RPMI8226 (cell line): ENCODE measurements at places on chromosomes 1 and 21.
A peak's percentile ranks its signal among the peaks of the same experiment; 100 is the strongest.

GRCh38 chr21:43006874-43007208 is 32.5 kb downstream of the PKNOX1 start:
- no peak for DNase-seq

DNA sequence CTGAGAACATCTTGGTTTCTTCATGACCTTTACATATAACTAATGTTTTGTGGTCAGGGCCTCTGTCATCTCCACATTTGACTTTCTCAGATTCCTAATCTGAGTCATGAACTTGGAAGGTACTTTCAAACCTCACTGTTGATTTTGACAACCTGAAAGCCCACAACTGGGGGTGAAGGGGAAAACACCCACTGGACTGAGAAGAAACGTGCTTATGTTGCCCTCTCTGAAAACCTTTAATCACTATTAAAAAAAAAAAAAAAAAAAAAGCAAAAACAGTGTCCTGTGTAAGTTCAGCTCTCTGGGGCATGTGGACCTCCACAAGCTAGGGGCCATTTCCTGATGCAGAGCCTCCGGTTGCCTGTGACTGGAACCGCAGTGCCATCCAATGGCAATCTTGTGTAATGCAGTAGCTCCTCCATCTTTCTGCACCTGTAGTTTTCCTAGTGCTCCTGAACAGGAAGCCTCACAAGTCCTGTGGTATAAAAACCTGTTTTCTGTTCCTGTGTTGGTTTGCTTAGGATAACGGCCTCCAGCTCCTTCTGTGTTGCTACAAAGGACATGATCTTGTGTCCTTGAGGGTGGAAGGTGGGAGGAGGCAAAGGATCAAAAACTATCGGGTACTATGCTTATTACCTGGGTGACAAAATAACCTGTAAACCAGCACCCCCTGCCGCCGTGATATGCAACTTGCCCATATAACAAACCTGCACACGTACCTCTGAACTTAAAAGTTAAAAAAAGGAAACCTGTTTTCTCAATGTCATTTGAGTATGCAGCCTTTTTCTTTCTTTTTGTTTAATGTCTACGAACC is 124.5 kb downstream of the ZNF648 start:
- peak; percentile 74 for DNase-seq

- no peak for DNase-seq
Observed at GRCh38 chr1:236494586-236495466, 29.0 kb upstream of the LGALS8 start.

DNA sequence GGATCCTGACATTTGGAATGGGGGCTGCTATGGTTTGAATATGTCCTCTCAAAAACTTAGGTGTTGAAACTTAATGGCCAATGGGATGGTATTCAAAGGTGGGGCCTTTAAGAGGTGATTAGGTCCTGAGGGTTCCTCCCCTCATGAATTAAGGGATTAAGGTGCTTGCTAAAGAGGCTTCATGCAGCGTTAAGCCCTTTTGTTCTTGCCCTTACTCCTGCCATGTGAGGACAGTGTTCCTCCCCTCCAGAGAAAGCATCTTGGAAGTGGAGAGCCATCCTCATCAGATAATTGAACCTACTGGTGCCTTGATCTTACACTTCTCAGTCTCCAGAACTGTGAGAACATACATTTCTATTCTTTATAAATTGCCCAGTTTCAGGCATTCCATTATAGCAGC is 146.6 kb downstream of the KCNJ6 start:
- no peak for DNase-seq

DNA sequence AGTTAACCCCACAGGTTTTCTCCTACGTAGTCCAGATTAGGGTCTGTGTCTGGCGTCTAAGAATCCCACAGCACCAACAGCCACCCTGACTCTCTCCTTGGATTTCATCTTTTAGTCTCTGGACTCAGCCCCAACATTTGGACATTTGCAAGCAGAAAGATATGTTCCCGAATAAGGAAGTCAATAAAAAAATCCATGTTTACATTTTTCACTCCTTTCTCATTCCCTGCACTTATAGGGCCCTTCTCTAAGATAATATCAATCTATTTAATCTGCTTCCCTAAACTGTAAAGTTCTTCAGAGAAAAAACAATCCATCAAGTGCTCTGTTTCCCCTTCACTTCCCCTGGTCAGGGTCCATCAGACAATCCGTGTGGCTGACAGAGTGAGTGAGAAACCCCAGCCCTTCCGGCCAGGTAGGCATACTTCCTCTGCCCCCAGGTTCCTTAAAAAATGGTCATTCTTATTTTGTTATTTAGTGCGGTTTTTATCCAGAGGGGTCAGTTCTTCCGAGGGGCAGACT is 105.9 kb upstream of the CDC42BPA start:
- no peak for DNase-seq

DNA sequence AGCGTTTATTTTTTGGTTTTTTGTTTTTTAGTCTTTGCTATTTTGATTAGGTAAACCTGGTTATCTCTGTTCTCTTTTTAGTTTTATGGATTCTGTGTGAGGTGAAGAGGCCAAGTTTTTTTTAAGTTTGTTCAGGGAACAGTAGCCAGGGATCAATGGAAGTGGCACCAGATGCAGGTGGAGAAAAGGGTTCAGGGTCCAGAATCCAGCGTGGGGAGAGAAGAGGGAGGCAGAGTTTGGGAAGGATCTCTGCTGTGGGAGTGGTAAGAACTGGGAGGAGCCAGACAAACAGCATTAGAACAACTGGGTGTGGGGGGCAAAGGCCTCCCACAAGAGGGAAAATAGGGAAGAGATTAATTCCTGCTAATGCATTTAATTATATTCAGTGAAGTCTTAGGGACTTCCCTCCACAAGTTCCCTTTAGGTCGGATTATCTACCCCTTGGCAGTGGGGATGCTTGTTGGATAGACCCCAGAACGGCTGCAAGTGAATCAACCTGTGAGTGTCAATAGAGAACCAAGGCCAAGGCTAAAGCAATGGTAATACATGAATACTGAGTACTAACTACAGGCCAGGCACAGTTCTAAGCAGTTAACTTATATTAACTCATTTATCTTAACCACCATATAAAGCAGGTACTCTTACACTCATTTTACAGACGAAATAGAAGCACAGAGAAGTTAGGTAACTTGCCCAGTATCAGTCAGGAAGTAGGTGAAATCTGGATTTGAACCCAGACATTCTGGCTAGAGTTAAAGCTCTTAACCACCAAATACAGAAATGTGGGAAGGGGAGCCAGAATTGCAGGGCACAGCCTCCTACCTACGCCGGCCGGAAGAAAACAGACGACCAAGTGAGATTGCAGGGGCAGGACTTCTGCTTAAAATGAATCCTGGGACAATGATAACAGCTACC is 498 bp downstream of the GNAT2 start:
- no peak for DNase-seq

DNA sequence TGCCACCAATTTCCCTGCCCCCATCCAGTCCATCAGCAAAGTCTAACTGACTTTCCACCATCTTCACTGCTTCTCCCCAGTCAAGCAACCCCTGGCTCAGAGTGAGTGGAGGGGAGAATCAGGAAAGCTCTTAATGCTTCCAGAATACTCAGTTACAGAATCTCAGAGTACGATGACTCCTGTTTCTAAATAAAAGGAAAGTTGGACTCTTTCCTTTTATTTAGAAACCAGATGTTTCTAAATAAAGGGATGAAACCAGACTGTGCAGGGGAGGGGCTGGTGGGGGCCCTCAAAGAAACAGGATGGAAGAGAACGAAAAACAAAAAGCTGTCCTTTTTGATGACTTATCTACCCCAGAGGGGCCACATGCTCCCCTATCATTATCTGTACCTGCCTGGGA is 85.2 kb upstream of the PPM1J start:
- no peak for DNase-seq

DNA sequence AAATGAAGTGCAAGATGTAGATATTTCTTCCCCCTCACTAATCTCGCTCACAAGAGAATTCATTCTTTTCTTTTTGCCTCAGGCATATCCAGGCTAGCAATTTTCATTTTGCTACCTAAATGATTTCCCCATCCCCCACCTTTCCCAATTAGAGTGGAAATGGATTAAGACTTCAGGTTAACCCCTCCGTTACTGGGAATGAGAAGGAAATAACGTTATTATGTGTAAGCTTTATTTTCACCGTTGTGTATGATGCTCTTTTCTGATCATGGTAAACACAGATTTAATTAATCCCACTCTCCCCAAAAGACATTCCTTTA is 143.9 kb downstream of the RUNX1 start:
- DNase-seq = no peak

DNA sequence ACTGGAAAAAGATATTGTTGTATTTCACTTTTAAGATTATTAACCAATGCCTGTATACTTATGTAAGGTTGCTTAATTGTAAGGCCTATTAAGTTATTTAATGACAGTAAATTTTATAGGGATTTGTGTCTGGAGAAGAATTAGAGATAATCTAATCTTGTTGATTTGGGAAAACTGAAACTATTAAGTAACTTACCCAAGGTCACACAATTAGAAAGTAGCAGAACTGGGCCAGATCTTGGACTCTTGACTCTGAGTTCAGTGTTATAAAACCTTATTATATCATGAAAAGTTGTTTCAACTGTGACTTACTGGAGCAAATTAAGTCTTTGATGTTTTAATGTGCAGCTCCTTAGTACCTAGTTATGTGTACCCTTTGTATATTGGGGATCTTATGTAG is 38.5 kb downstream of the CAMTA1 start:
- no peak for DNase-seq
